ENCODE measurements at places on chromosomes 3 and 15. TPM values are rescaled to one million over a fixed set of nuclear protein-coding genes. Genes with fewer than 3 reads are reported as not detected.

Gene PCOLCE2
- total RNA-seq, result 128 TPM

Gene LRRK1
- 4.4 TPM for total RNA-seq

Gene SH3GL3
- total RNA-seq, result 1.2 TPM

Gene PLA2G4E
- total RNA-seq, result 0.08 TPM

Gene AADACL2
- total RNA-seq, result not detected

Gene SATB1
- total RNA-seq, result 37.7 TPM

Gene SERINC4
- total RNA-seq, result 0.12 TPM

Gene TTLL13
- 0.54 TPM for total RNA-seq

Gene ITIH1
- total RNA-seq, result not detected

Gene FMN1
- 1.7 TPM for total RNA-seq
